ENCODE measurements at places on chromosomes 6 and 20.

DNA sequence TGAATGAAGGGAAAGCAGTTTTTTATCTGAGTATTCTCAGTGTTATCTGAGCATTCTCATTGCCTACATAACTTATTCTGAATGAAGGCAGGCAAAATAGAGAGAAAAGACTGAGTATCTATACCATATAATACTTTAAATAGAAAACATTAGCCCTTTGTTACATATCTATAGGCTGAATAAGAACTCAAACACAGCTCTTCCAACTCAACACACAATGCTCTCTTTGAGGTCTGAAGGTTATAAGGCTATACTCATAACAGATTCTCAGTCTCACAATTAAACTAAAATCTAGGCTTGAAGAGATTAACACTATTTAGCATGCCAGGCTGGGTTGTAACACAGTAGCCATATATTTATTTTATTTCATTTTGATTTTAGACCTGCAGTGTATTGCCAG, 56.9 kb downstream of the EYS start:
- no peak for DNase-seq

DNA sequence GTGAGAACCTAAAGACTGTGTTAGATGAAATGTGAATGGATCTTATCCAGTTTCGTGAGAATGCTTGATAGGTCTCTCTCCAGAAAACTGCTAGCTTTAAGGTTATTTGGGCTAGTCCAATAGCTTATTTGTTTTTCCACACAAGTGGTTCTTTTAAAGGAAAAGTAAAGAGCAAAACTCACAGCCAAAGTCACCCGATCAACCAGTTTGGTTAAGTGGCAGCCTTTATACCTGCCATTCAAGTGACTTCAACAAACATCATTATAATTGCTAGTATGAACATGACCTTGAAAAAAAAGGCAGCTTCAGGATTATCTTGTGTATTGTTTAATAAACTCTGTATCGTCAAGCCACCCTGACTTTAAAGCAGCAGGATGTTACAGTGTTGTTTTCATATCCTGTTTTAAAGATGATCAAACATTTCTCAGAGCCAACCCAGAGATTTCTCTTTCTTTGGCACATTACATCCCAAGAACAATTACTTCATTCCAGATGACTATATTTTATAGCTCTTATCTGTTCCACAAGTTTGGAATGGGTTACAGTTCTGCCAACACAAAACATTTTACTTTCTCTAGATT, 253.4 kb downstream of the EPHA7 start:
- DNase-seq = no peak

DNA sequence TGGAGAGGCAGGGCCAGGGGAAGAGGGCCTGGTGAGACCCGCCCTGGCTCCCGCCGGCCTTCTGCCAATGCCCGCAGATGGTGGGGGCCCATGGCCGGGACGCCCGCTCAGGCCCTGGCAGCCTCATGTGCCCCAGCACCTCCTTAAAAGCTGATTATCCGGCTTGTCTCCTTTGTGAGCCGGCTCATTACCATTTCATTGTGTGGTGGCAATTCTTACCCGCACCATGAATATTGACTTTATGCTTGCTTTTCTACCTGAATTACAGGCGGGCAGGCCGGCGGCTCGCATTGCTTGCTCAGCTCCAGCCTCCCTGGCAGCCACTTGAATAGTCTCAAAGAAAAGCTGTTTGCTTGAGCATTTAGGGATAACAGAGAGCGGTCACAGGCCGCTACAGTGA, 120.0 kb upstream of the JAG1 start:
- no peak for DNase-seq

GRCh38 chr6:143125864-143126573, 65.3 kb downstream of the AIG1 start:
- no peak for DNase-seq

DNA sequence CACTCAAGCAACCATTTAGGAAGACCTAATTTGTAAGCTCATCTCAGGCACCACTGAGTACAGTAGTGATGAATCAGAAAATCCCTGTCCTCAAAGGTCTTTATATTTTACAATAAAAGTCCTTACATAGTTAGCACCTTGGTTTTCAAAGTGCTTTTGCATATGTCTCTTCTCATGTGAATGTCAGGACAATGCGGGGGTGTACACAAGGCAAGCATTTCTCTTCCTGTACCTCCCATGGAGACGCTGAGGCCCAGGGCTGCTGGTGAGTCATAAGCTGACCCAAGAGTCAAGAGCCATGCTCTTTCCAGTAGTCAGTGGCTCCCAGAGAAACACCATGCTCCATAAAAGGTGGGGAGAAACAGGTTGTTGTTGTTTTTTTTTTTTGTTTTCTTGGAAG, 174.0 kb downstream of the GJA10 start:
- DNase-seq = peak; percentile 54

GRCh38 chr6:123812621-123813020, 9.0 kb downstream of the NKAIN2 start:
- no peak for DNase-seq

DNA sequence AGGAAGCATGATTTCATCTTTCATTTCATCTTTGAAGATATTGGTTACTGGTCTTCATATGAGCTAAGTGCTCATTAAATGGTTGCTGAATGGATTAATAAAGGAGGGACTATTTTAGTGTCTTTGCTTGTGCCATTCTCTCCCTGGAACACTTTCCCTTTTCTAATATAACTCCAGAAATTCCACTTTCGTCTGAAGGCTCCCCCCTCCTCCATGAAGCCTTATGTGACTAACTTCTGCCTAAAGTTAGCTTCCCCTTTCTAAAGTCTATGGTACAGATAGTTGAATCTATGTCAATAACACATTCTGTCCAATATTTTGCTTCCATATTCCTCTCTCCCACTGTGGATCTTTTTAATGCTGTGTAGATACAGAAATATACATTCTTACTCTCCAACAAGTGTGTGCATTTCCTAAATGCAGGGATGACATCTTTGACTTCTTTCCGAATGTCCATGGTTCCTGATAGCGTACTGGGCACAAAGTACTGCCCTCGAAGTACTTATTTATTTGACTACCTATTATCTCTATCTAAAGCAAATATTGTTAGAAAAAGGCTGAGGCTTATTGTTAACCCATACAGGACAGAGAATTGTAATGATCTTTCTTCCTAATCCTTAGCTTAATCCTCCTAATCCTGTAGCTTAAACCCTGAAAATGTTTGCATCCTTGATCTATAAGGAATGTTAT, 84.7 kb upstream of the ELOVL5 start:
- no peak for DNase-seq

GRCh38 chr6:43953794-43954310, 173.4 kb downstream of the MRPL14 start:
- DNase-seq = peak; percentile 18

DNA sequence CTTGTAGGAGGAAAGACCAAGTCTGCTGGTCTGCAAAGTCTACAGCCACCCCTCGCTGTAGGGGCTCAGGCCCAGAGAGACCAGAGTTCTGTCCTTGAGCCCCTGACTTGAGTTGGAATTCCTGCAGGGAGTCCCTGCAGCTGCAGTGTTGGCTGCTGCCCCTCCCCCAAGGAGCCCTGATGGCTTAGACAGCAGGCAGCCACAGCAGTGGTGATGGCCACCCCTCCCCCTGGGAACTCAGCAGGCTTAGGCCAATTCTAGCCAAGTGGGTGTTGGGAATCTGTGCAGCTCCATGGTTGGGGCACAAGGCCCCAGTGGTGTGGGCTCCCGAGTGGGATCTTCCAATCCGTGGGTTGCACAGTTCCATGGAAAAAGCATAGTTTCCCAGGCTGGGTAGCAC, 345.4 kb downstream of the CD109 start:
- DNase-seq = no peak

DNA sequence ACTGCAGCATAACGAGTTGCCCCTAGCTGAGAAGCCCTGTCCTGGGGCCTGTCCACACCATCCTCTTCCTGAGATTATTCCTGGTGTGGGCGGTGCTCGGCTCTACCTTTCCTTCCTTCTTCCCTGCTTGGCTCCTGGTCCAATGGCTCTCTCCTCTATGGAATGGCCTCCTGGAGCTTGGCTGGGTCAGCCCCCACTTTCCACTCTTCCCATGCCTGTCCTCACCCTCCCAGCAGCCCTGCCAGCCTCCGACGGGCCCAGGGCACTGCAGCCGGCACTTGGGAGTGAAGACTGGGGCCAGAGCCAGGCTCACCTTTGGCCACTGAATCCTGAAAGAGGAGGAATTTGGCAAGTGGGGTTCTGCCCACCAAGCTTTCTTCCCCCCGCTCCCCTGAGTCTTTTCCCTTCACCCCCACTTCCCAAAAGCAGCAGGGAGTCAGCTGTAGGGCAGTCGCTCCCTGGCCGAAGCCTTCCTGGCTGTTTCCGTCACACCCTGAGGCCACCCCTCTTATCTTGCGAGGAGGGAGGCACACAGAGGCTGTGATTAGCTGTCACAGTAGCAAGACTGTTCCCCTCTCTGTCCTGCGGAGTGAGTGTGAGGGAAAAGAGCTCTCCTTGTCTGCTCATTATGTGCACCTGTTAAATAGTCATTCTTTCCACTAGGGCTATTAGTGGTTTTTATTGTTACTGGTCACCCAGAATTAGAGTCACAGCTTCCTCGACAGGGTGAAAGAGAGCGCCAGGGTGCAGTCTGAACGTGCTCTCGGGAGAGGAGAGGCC, 6.3 kb upstream of the CDSN start:
- no peak for DNase-seq

DNA sequence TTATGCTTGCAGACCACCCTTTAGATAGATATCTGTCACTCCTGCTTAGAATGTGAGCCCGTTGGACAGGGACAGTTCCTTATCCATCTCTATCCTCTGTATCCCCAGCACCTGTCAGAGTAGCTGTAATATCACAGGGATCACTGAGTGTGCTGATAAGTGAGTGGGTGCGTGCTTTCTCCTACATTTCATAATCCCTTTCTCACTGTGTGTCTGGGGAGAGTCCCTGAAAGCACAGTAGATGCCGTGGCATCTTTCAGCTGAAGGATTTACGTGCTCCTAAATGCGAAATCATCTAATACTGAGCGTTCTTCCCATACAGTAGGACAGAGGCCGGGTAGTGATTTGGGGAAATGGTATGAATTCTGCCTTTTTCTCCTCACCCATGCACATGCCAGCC, 198.9 kb upstream of the SASH1 start:
- DNase-seq = no peak

GRCh38 chr20:5835871-5836270, 85.7 kb downstream of the SHLD1 start:
- peak; percentile 77 for DNase-seq

DNA sequence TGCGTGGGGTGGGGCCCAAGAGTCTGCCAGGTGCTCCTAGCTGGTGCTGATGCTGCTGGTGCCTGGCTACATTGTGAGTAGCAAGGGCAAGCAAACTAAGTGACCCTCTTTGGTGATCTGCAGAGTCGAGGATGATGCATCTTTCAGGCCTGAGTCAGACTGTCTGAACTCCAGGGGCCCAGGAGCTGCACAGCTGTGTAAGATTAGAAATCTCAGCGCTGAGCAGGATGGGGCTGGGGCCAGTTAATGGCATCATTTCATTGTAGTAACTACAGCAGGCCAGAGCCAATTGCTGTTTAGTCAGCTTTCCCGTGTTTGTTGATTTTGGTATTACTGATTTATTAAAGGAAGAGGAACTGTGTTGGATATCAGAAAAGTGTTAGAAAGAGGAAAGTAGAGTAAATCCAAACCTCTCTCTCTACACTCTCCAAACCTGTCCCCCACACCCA, 365.2 kb downstream of the PAX1 start:
- DNase-seq = no peak

DNA sequence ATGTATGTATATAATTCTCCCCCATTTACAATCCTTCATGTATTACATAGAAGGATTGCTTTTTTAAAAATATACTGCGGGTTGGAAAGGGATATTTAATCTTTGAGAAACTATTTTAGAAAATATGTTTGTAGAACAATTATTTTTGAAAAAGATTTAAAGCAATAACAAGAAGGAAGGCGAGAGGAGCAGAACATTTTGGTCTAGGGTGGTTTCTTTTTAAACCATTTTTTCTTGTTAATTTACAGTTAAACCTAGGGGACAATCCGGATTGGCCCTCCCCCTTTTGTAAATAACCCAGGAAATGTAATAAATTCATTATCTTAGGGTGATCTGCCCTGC, 3.6 kb downstream of the FOXC1 start:
- DNase-seq = no peak

DNA sequence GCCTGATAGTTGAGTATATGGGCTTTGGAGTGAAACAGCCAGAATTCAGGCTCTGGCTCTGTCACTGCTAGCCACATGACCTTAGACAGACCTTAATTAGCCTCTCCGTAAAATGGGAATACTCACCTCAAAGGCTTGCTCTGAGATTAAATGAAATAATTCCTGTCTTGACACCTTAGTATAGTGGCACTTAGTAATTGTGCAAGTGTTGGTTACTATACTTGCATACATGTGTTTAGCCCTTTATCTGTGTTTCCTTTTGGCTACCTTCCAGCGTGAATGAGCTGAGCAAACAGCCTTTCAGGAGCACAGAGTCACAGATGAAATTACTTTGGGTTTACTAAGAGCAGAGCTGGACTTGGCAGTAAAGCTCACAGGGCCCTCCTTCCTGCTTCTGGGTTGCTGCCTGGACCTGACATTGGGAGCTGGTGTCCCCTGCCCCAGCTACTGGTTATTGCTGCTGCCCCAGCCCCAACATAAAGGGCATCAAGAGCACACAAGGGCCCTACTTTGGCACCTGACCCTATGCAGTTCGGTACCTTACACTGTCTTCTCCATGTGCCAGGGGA, 32.8 kb downstream of the CD164 start:
- peak; percentile 79 for DNase-seq

- DNase-seq = no peak
Observed at GRCh38 chr6:127462376-127462775, 3.2 kb upstream of the KIAA0408 start.

GRCh38 chr20:58868795-58869194, 16.3 kb downstream of the GNAS start:
- DNase-seq = peak; percentile 42

- DNase-seq = peak; percentile 73
Observed at GRCh38 chr6:132320007-132320406, 81.3 kb downstream of the MOXD1 start.

- no peak for DNase-seq
Observed at GRCh38 chr6:36246506-36247268, 23.2 kb upstream of the PNPLA1 start.

- no peak for DNase-seq
Observed at GRCh38 chr6:130882370-130882769, 55.2 kb downstream of the SMLR1 start.

GRCh38 chr20:21246161-21246560, 57.0 kb upstream of the XRN2 start:
- DNase-seq = no peak

- DNase-seq = no peak
Observed at GRCh38 chr6:49856282-49856681, 10.1 kb downstream of the CRISP1 start.

- DNase-seq = no peak
Observed at GRCh38 chr6:138203315-138203714, 15.0 kb downstream of the PBOV1 start.

GRCh38 chr6:99345164-99345563, 4.3 kb downstream of the FAXC start:
- DNase-seq = no peak

DNA sequence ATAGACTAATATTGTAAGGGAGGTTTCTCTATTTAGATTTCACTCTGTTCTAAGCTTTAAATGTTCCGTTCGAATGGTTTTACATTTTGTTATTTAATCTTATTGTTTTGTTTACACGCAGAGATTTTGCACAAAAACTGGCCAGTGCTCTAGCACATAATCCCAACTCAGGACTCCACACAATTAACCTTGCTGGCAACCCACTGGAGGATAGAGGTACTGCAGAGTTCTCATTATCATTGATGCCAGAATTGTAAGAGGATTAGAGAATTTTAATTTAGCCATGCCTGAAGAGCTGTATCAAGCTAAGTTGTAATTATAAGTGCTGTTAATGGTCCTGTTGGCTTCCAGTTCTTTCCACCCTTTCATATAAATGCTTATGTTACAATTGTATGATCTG, 179.7 kb upstream of the SCGN start:
- no peak for DNase-seq
